ENCODE measurements at places on chromosomes 11 and 22.

DNA sequence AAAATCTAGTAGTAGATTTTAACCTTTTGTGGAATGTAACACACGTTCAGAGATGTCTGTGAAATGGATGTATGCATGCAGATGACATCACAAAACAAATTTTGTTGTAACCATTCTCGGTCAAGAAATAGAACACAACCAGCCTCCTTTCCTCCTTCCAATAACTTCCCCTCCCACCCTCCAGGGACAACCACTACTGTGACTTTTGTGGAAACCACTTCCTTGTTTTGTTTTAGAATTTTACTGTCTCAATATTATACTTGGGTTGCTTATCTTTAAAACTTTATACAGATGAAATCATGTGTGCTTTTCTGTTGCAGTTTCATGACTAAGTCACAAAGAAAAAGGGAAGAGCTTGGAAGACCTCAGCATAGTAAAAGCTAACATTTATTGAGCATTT is 189.4 kb upstream of the NCAM1 start:
- DNase-seq: no peak

- no peak for DNase-seq
These were observed 24.5 kb downstream of the MCHR1 start for GRCh38 chr22:40703736-40704135.

- DNase-seq: peak; percentile 30
These were observed 9.8 kb downstream of the KCNC1 start for GRCh38 chr11:17744151-17744940.

GRCh38 chr11:120272303-120272702 is 32.4 kb downstream of the POU2F3 start:
- DNase-seq: peak; percentile 41

DNA sequence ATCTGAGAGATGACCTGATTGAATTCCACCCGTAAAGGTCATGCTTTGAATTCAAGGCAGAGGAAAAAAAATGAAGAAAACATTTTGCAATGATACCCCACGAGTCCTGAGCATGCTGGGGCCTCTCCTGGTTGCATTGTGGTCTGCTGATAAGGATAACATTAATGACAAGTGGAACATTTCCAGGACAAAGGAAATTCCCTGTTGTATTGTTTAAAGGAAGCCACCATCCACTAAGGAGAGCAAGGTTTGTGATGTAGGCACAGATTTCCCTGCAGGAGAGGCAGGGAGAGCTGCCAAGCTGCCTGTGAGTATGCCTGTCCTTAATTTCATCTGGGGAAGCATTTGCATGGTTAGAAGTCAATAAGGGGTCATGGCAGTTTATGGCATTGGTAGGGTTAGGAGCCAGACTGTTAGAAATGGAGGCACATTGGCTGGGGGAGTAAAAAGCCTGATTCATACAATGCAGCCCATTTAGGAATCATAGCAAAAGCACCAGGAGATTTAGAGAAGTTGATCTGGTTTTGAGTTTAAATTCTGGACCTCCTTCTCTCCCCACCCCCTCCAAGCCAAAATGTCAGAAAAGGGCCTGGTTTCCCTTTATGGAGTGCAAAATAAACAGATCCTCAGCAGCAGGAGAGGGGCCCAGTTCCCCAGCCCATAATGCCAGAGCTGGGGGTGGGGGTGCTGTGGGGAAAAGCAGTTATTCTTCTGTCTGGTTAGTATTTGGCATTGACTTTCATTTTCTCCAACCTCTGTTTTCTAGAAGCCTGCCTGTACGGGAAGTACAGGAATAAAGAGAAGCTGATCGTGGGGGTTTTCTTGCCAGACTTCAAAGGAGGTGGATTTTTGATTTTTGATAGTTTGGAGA is 22.1 kb downstream of the FLI1 start:
- DNase-seq: peak; percentile 83

- DNase-seq: no peak
These were observed 5.8 kb downstream of the ZBTB44 start for GRCh38 chr11:130308886-130309285.

- peak; percentile 48 for DNase-seq
These were observed 5.2 kb downstream of the IRAG1 start for GRCh38 chr11:10688401-10688800.

DNA sequence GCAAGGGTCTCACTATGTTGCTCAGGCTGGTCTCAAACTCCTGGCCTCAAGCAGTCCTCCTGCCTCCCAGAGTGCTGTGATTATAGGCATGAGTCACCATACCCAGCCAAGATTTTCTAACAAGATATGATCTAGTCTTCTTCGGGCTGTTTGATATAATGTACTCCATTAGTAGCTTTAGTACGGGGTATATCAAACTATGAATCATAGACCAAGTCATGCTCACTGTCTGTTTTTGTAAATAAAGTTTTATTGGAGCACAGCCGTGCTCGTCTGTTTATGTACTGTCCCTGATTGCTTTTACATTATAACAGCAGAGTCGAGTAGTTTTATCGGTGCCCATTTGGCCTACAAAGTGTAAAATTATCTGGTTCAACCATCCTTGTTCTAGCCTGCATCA is 43.9 kb upstream of the GRIK4 start:
- DNase-seq: peak; percentile 80

GRCh38 chr11:64285885-64286800 is 495 bp downstream of the GPR137 start:
- no peak for DNase-seq

- no peak for DNase-seq
These were observed 22.3 kb downstream of the TNKS1BP1 start for GRCh38 chr11:57302489-57302888.

DNA sequence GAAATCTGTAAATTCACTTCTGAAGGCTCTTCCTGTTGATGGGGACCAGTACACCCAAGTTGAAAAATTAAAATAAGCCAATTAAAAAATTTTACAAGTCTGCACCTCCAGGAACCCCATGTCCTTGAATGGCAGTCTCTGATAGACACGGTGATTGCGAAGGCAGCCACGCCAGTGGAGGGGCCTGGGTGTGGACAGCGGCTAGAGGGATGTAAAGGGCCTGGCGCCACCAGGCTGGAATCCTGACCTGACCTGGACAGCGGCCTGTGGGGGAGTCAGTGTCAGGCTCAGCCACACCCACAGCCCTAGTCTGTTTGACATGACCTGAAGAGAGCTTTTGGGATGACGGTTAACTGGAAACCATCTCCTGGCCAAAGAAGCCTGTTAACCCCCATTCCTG is 49.5 kb upstream of the RFPL3 start:
- no peak for DNase-seq

DNA sequence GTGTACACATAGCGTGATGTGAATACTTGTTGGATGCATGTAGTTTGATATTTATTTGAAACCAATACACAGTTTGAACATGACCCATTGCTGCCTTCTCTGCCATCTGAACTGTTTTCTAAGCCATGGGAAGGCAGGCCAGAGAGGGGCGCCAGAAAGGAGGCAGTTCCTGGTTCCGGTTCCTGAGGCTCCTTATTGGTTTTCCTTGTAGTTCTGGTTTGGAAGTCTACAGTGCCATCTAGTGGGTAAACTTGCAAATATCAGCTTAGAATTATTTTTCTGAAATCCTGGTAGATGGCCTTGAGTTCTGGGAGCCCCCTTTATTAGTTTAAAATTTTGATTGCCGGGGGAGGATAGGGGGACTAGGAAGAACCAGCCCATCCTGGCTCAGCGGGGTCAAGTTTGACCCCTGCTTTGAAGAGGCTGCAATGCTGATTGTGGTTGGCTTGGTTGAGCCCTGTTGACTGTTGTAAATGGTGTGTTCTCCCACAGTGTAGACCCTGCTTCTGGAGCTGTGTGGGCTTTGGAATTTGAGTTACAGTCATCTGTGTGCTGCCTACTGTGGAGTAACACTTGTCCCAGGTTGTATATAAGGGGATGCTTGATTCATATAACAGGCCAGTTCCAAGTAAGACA is 48.4 kb downstream of the GRAMD1B start:
- DNase-seq: peak; percentile 85

- DNase-seq: no peak
These were observed 105.4 kb upstream of the CSNK2A3 start for GRCh38 chr11:11458485-11458884.

DNA sequence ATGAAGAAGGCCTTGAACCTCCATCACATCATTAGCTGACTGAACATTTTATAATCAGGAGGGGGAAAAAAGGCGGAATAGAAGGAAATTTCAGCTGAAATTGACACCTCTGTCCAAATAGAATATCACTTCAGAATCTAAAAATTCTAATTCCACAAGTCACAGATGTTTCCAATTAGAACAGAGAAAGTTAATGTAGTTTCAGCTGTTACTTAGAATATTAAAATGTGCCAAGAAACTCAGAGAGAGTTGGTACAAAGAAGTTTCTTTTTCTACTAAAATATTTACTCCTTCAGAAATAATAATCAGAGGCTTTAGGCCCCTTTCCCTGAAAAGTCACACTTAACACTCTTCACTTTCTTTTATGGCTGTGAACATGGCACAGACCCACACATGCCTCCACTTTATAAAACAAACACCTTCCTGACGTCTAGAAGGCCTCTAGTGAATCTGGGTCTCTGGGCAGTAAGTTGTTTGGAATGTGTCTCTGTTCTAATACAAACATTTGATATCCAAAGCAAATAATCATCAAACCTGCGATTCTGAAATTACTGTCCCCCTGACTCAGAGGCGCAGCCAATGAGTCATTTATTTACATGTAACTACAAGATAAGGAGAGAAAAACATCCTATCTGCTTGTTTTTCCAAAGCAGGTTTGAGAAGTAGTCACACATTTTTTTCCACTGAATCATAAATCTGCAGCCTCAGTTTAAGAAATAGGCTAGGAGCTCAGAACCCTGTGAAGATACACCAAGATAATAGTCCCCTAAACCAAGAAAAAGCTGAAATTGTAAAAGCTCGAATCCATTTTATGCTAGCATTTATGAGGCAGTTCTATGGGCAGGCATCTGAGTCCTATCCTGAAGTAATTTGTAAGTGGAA is 148.4 kb downstream of the ME3 start:
- DNase-seq: peak; percentile 95

DNA sequence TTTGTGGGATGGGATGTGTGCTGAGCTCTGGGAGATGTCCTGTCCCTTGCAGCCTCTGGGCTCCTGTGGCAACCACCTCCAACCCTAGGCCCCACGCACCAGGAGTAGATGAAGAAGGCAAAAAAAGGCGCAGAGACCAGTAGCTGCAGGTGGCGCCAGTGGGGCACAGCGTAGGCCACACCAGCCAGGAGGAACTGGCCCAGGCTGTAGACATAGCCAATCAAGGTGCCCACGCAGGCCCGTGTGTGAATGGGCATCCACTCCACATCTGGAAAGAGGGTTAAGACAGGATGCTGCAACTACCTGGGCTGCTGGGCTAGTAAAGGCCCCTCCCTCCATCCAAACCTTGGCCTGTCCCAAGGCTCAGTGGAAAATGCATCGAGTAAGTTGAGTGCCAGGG is 3.0 kb downstream of the SLC22A6 start:
- DNase-seq: no peak

DNA sequence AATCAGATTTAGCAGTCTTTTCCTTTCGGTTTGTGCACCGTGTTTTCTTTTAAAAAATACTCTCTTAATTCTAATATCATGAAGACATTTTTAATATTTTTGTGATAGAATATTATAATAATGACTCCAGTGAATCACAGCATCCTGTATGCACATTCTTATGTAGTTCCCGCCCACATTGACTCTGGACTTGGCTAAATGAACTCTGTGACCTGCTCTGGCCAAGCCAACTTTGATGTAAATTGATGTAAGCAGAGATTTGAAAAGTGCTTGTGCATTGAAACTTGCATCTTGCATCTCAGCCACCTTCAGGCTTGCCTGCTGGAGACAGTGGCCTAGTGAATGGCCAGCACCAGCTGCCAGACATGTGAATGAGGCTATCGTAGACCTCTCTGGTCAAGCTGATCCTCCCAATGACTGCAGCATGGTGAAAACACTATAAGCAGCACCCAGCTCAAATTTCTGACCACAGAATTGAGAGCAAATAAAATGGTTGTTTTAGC is 29.2 kb upstream of the PGM2L1 start:
- DNase-seq: peak; percentile 14

GRCh38 chr11:72924568-72925190 is 110.5 kb downstream of the ATG16L2 start:
- peak; percentile 49 for DNase-seq

DNA sequence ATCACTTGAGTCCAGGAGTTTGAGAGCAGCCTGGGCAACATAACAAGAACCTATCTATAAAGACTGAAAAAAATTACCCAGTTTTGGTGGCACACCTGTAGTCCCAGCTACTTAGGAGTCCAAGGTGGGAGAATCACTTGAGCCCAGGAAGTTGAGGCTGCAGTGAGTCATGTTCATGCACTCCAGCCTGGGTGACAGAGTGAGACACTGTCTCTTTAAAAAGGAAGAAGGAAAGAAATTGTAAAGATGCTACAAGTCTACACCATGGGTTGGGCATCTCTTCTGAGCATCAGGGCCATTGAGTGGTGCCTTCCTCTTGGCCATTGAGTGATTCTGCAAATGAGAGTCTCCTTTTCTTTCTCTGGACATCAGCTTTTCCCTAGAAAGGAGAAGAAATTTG is 15.7 kb upstream of the MTMR3 start:
- DNase-seq: no peak

GRCh38 chr11:34926101-34926830 is 9.8 kb downstream of the PDHX start:
- peak; percentile 68 for DNase-seq

GRCh38 chr11:13952221-13952620 is 10.3 kb upstream of the SPON1 start:
- no peak for DNase-seq

DNA sequence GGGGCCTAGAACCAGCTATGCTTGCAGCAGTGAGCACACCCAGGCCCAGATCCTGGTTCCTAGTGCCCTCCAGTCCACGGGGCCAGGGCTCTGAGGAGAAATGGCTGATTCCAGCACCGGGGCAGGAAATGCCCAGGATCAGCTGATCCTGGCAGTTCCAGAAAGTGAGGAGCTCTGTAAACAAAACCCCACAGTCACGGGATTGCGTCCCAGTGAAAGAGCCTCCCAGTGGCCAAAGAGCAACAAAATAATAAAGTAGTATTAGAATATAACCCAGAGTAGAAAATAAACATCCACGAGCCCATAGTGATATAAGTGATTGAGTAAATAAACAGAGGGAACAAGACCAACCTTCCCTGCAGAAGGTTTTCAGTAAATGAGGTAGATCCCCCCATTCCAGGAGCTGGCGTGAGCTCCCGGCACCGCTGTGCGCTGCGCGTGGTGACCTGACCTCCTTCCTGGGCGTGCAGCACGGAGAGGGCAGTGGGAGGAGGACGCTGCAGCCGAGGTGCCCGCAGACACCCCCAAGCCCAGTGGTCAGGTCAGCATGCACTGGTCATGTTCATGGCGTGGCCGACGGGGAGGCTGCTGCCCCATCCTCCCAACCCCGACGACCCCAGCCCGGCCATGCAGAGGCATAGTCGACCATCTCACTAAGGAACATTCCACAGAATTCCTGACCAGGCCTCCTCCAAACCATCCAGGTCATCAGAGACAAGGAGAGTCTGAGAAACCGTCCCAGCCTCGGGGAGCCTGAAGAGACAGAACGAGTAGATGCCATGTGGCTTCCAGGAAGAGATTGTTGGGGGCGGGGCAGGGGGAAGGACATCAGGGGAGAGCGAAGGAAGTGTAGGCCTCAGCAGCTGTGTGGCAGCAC is 19.8 kb downstream of the PTDSS2 start:
- DNase-seq: peak; percentile 86

All from EH (cell line).